H1 (cell line): ENCODE measurements at places on chromosomes 6 and 20. TPM values are rescaled to one million over a fixed set of nuclear protein-coding genes. Genes with fewer than 3 reads are reported as not detected.

DNA sequence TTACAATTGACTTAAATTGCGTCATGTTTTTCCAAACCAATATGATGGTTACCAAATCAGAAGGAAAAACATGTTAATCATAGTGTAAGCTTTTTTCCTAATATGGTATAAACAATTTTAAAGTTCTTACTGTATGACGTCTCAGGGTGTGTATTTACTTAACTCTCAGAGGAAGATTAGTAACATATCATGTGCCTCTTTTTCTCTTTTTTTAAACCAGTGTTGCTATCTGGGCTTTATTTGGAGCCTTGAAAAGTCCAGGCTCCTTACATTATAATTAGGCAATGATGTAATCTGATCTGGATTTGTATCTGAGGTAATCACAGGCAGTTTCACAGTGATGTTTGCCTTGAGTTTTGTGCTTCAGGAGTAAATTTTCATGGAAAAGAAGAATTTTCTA is 20.4 kb upstream of the RAB23 start:
- no peak for DNase-seq

DNA sequence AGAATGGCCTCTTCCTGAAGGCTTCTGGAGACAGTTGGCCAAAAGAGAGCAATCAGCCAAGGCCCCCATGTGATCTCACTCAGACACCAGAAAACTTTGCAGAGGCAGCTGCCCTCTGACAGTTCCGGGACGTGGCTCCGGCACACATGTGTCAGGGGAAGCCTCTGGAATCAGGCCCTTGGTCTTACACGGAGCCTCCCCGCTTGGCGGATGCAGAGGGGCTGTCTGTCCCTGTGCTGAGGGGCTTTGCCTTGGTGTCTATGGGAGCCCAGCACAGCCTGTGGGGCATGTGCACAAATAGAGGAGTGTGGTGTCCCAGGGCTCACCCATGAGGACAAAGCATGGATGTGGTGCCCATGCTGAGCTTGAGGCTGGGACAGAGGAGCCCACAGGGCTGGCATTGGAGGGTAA is 13.8 kb downstream of the SIGLEC1 start:
- DNase-seq: no peak

DNA sequence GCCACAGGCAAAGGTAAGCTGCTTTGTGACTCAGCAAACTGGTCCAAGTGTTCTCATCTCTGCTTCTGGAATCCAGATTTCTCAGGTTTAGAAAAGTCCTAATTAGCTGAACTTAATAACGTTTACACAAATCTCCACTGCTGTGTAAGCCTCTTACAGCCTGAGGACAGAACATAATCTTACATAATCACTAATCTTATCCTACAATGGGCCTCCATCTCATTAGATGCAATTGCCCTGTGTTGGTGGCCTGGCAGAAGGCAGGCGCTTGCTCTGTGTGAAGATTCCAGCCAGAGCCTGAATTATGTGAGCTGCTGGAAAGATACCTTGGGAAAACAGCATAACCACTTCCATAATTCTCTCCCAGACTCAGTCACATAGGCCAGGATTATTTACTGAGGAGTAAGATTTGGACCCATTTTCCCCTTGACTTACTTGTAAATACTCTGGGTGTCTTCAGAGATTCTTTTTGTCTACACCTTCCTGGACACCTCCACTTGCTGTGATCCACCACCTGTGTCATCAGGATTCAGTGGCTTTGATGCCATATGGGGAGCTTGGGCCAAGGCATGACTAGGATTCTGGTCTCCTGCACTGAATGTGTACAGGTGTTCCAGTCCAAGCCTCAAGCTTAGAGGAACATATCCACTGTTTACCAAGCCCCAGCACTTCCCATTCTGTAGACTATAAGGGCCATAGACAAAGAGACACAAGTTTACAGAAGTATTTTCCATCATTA is 104.4 kb downstream of the C6orf118 start:
- no peak for DNase-seq

DNA sequence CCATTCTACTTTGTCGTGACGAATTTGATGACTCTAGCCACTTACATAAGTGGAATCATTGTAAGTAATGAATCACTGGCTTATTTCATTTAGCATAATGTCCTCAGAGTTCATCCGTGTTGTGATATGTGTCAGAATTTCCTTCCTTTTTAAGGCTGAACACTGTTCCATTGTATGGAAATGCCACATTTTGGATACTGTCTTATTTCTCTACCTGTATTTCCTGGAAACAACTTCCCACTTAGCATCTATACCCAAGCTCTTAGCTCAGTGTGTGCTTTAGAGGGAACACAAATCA is 28.8 kb upstream of the GGTLC1 start:
- no peak for DNase-seq

GRCh38 chr6:16190214-16190613 is 48.2 kb upstream of the GMPR start:
- DNase-seq: no peak

Gene ANGPT4
- 0.06 and 0.07 TPM in 2 replicates for total RNA-seq

Gene CLPSL2
- total RNA-seq: 1.4 TPM in 2 replicates

Gene BMP6
- total RNA-seq: 1.8 and 2.1 TPM in 2 replicates

Gene SDHAF4
- 14.8 and 14.9 TPM in 2 replicates for total RNA-seq

Gene CLPSL1
- total RNA-seq: not detected in 2 replicates

Gene FUT9
- 4.0 and 4.9 TPM in 2 replicates for total RNA-seq

Gene ZSWIM1
- total RNA-seq: 15.6 and 16.7 TPM in 2 replicates
